Left kidney (tissue), 8 donors: ENCODE measurements at places on chromosomes 5 and 9.
A peak's percentile ranks its signal among the peaks of the same experiment; 100 is the strongest.

- no peak for DNase-seq
Observed at GRCh38 chr9:99626426-99626825, 195.3 kb upstream of the NR4A3 start.

- no peak for DNase-seq
Observed at GRCh38 chr9:95190413-95190812, 127.1 kb downstream of the FANCC start.

GRCh38 chr5:141032626-141033025 lies 18.5 kb upstream of the PCDHB1 start:
- no peak for DNase-seq

DNA sequence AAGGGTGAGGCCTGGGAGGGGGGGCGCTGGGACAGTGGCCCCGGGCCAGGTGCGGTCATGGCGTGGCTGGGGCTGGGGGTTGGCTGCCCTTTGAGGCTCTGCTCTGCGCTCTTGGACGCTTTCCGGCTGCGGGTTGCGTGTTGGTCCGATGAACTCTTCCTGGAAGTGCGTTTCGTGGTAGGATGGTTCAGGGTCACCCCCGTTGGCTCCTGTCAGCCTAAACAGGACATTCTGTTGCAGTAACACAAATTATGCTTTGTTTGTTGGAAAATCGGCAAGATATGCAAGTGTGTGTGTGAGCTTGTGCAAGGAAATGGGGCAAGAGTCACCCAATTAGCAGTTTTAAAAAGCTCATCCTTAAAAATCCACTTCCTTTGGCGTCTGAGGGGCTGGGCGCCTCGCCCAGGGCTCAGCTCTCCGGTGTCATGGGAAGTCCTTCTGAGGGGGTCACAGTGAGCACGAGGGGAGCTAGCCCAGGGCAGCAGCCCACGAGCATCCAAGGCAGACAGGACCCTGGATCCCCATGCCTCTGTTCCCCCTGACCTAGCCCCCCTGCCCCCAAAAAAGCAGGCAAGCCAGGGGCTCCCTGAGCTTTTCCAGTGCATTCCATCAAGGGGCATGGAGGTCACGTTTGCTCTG lies 22.2 kb upstream of the RNU6ATAC start:
- DNase-seq, result no peak

GRCh38 chr5:158513490-158514318 lies 586.0 kb downstream of the EBF1 start:
- DNase-seq, result no peak

DNA sequence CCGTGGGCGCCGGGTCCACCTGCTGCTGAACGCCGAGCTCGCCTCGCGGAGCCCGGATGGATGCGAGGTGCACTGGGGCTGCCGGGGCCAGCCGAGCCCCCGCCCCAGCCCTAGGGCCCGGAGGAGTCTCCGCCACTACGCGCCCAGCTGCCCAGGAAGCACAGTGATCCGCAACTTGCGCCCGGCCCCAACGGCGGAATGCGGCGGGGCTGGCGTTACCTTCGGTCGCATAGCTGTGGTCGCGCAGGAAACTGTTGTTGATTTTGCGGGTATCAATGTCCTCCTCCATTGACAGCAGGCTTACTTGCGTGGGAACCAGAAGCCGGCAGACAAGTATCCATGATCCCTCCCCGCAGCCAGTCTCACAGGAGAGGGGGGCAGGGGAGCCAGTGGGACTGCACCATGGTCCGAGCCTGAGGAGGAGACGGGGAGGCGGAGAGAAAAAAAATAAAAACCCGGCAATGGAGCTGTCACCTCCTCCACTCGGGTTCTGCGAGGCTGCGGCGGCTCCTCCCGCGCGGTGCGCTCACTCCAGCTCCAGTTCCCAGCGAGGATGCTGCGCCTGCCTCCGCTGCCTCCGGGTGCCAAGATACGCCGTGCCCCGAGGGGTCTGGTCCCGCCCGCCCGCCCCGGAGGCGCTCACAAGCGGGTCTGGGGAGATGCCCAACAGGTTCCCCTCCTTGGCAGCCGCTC lies 628 bp downstream of the PPP2R2B start:
- DNase-seq, result peak; percentile 30

DNA sequence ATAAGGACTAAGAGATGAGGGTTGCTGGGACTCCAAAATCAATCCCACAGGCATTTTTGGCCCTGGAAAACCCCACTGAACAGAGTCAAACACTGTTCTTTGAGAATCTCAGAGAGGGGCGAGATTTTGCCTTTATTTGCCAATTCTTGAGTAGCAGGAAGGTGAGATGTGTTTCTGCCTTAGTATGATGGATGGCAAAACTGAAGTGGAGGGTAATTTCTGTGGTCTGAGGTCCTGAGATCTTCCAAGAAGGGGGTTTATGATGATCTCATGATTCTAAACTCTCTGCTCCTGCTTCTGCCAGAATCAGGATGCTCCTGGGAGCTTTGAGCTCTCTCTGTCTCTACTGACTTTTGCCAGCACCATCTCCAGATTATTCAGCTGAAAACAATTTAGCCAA lies 174.8 kb upstream of the CLINT1 start:
- no peak for DNase-seq

DNA sequence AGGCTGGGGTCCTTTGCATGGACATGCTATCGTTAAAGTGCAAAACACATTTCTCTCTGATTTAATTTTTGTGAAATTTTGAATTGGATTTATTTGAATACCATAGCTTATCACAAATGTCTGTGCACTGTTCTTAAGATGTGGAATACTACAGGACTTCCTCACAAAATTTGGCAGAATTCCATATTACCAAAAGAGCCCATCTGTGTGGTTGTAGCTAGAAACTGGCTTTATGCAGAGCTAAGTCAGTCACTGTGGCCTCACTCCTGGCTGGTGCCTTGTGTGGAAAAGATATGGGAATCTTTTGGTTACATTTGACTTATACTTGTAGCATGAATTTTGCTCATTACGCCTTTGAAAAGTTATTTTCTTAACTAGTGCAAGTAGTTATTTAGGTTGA lies 35.5 kb downstream of the ACO1 start:
- no peak for DNase-seq

DNA sequence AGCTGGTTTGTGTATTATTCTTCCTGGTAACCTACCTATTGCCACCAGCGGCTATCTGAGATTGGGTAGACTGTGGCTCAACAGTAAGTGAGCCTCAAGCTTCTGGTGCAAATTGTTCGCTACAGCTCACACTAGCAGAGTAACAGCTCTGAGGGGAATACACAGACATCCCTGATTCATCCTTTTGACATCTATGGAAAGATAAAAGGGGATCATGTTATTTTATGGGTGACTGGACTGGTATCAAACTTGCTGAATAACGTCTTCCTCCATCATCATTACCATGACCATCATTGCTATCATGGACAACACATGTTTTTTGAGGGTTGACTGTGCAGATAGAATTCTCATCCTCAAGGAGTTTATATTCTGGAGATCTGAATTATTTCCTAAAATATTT lies 129.6 kb downstream of the PIK3R1 start:
- DNase-seq, result no peak

GRCh38 chr5:83957188-83957587 lies 236.5 kb upstream of the HAPLN1 start:
- no peak for DNase-seq

DNA sequence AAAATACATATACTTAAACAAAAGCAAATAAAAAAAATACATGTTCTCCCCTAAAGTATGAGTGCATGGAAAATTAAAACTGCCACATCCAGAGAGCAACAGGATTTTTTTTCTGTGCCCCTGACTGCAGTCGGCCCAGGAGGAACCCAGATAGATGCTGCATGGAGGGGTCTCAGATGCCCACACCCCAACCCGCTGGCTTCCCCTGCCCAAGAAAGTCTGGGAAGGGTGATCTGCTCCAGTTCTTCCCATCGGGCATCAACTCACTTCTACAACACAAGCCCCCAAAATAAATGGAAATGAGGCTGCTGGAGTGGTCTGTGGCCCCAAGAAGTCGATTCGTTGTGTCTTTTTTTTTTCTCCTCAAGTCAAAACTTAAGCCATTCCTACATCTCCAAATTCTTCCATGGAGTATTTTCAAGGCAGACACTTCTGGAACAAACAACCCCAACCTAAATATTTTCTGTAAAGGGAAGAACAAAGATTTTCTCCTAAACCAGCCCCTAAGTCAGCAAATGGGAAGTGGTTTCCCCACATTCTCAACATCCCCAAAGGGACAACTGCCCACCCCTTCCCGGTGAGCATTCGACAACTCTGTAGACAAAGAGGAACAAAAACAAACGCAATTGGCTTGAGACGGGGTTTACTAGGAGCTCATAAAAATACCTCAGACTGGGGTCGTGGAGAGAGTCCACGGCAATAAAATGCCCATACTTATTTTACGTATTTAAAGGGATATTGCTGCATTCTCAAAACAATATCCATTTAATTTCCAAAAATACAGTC lies 46.7 kb downstream of the ROR2 start:
- DNase-seq, result no peak

GRCh38 chr9:37752642-37753488 lies 740 bp upstream of the TRMT10B start:
- no peak for DNase-seq

GRCh38 chr5:160271396-160271795 lies 41.0 kb downstream of the CCNJL start:
- peak; percentile 49 for DNase-seq

- no peak for DNase-seq
Observed at GRCh38 chr5:135950611-135951010, 4.2 kb downstream of the LECT2 start.

GRCh38 chr9:92737216-92737606 lies 27.4 kb downstream of the BICD2 start:
- DNase-seq, result no peak

DNA sequence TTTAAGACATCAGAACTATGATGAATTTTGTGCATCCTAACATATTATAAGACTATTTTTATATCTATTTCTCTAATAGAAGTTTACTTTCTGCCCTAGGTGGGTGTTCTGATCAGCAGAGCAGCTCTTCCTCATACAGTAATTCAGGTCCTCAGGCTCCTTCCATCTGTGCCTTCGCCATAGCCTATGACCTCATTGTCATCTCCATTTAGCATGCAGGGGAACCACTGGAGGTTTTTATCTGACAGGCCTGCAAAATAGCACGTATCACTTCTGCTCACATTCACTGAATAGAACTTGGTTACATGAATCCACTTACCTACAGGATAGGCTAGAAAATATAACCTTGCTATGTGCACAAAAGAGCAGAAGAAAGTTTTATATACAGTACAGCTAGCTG lies 159.4 kb upstream of the CCNH start:
- no peak for DNase-seq

DNA sequence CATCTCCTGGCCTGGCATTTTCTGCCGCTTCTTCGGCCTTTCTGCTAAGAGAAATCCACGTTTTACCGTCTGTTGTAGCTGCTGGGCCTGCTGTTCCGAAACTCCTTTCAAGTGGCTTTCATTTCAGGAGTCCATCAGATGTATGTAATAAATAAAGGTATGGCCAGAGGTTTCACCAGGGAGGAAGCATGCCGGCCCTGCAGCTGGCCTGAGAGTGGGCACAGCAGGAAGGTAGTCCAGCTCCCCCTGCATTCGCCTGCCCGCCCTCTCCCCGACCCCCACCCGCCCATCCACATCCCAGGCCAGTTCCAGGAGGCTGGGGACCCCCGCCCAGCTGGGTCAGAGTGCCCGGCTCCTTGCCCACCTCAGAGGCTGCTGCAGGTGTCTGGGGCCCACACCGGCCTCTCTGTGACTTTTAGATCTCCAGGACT lies 46.4 kb upstream of the EXOC3 start:
- no peak for DNase-seq

GRCh38 chr5:56649569-56649968 lies 165.8 kb upstream of the MAP3K1 start:
- no peak for DNase-seq

- no peak for DNase-seq
Observed at GRCh38 chr5:174483411-174483810, 241.0 kb upstream of the MSX2 start.

DNA sequence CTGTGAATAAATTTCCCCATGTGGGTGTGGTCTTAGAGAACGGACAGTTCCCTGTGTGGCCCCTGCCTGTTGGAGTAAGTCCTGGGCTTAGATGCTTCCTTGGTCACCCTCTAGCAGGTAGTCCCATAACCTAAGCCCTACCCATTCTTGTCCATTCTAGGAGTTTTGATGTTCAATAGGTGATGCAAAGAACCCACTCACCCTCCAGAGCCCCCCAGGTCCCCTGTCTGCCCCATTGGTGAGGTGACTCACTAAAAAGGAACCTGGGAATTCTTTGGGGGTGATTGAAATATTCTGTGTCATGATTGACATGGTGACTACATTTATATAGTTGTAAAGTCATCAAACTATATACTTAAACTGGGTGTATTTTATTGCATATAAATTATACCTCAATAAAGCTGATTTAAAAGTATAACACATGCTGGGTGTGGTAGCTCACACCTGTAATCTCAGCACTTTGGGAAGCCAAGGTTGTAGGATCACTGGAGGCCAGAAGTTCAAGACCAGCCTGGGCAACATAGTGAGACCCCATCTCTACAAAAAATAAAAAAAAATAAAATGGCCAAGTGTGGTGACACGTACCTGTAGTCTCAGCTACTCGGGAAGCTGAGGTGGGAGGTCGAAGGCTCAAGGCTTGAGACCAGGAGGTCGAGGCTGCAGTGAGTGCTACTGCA lies 20.8 kb upstream of the GTF3C5 start:
- DNase-seq, result no peak

- no peak for DNase-seq
Observed at GRCh38 chr9:34513567-34514214, 9.1 kb downstream of the ENHO start.

- DNase-seq, result no peak
Observed at GRCh38 chr5:129679671-129680070, 68.2 kb upstream of the MINAR2 start.

DNA sequence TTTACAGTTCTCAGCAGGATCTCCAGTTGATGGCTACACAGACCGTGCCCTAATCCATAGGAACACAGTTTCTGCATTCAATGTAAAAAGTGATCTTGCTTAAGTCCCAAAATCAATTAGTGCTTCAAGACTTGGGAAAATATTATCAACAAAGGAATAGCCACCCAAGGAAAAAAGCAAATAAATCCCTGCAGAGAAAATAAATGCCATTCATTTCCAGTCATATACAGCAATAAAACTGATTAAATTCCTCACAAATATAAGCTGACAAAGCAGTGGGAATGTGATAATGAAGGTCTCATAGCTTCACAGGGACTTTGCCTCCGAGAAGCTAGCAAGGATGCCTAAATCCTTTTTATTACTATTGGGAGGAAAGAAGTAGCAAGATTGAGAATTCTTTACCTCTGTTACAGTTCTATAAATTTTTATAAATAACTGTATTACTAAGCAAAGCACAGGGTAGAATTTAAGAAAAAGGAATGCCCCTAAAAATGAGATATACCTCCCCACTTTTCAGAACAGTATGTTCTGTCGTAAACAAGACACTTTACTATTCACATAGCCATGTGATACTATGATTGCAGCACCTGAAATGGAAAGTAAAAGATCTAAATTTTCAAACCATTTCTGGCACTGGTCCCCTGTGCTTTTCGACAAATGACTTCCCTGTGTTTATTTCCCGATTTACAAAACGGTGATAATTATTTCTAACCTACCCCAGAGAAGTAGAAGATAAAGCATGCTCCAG lies 59.8 kb downstream of the ARSB start:
- DNase-seq, result no peak

- DNase-seq, result no peak
Observed at GRCh38 chr5:158563760-158564390, 535.8 kb downstream of the EBF1 start.

GRCh38 chr9:91783411-91783810 lies 166.6 kb downstream of the ROR2 start:
- no peak for DNase-seq

GRCh38 chr9:15873573-15874177 lies 320.8 kb downstream of the CCDC171 start:
- peak; percentile 61 for DNase-seq
